Mucosa of gallbladder (tissue), 1 donor: ENCODE measurements at places on chromosomes 4 and X. TPM values are rescaled to one million over a fixed set of nuclear protein-coding genes. Genes with fewer than 3 reads are reported as not detected.

Gene CFAP47
- 0.17 TPM for total RNA-seq

Gene PWWP3B
- total RNA-seq, result 5.6 TPM

Gene KLHL34
- total RNA-seq, result 0.29 TPM

Gene PABPC1L2B
- not detected for total RNA-seq

Gene PCYT1B
- total RNA-seq, result 0.32 TPM

Gene SMARCA1
- total RNA-seq, result 28.8 TPM

Gene TRIM75
- not detected for total RNA-seq

Gene SOWAHB
- total RNA-seq, result 11.7 TPM

GRCh38 chr4:122537388-122538135, 81.0 kb upstream of the IL2 start:
- DNase-seq, result no peak

DNA sequence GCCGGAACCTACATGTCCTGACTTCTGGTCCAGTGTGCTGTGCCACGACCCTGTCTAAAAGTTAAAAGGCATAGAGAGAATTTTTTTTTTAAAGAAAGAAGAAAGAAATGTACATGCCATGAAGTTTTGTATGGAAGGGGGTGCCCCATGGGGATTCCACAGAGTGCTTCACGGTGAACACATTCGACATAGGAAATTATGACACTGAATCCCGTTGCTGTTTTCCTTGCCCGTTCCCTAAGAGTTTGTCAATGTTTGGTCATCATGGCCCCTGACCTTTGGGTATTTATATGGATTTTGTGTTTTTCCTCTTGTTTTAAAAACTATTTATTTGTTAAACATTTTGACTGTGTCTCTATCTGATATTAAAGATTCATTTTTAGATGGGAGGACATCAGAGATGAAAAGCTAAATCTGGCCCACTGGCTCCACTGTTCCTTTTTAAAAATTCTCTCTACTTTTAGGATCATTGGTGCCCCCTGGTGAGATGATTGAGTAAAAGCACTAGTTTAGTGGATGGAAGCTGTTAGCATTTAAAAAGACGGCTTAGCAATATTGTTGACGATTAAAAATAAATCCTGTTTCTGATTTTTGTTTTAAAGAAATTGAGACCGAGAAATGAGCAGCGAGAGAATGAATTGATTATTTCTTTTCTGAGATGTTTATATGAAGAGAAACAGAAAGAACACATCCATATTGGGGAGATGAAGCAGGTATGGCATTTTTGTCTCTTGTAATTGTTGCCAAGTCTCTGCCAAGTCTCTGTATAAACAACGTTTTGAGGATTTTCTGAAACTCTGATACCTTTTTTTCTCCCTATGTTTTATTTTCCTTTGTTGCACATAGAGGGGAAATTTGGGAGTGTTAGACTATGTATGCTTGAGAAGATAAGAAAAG, 75.0 kb downstream of the PTTG2 start:
- peak; percentile 68 for DNase-seq

GRCh38 chr4:18113710-18114331, 92.3 kb upstream of the LCORL start:
- no peak for DNase-seq

DNA sequence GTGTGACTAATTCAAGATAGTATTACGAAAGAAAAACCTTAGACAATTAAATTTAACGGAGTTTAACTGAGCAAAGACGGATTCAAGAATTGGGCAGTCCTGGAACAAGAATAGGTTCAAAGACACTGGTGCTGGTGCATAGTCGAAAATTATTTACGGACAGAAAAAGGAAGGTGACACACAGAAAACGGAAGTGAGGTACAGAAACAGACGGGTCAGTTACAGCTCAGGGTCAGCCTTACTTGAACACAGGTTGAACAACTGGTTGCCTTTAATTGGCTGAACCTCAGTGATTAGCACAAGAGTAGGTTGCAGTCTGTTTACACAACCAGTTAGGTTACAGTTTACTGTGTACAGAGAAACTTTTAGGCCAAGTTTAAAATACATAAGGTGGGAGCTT, 31.5 kb downstream of the KLHL8 start:
- no peak for DNase-seq

GRCh38 chr4:150501983-150502382, 80.0 kb upstream of the MAB21L2 start:
- no peak for DNase-seq

DNA sequence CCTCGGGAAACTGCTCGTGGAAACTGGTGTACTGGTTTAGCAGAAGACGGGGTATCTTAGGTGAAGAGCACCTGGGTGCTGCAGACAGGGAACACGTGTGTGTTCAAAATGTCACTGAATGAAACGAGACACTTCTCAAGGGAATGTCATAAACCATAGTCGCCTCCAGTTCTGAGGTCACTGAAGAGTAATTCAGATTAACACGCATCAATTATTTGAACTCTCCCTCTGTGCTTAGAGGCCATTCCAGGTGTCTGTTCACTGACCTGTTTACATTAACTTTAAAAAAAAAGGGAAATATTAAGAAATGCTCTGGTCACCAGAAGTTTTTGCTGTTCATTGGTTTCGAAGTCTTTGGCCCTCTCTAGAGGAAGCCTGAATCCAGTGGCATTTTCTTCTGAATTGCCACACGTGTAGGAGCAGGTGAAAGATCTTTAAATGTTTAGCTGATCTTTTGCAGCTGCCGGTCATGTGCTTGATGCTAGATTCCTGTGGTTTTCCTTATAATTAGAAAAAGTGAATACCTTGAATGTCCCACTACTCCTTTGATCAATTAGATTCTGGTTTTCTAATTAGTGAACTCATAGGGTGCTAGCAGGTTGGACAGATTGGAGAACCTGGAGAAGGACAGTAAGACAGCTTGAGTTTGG, 330.5 kb downstream of the ARHGAP10 start:
- DNase-seq, result no peak

DNA sequence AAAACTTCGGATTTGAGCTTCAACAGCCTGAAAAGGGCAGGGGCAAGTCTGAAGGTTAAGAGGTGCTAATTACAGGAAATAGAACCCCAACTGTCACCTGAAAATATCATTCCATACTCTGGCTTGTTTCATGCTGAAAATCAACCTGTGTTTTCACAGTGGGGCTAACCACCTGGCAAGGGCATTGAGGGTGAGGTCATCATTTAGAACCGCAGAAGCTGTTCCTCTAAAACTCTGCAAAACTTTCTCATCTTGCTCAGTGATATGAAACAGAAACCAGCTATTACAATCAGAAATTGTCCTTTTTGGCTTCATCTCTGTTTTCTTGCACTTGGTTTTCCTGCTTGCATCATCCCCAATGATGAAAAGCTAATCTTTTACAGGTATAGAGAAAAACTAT, 247.6 kb downstream of the DCLK2 start:
- no peak for DNase-seq

- DNase-seq, result no peak
Measured at GRCh38 chrX:45851434-45851991, 650.8 kb upstream of the DIPK2B start.

DNA sequence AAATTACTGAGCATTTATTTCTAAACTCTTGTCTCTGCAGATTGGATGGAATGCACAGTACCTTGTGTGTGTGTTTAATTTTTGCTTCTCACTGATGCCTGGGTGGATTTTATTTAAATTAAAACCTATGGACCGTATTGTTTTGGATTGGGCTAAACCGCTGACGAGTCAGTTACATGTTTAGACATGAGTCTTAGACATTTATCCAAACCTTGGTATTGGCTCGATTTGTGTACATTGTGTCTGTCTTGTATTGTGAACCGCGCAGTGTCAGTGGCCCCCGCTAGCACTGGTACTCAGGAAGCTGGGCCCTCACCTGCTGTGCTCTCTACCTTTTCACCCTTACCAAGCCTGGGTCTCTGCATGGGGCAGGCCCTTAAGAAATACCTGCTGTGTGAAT, 40.8 kb upstream of the TADA2B start:
- DNase-seq, result no peak

GRCh38 chr4:45120163-45120562, 393.8 kb upstream of the GNPDA2 start:
- DNase-seq, result no peak

- DNase-seq, result no peak
Measured at GRCh38 chr4:26431461-26432180, 58.7 kb downstream of the CCKAR start.

DNA sequence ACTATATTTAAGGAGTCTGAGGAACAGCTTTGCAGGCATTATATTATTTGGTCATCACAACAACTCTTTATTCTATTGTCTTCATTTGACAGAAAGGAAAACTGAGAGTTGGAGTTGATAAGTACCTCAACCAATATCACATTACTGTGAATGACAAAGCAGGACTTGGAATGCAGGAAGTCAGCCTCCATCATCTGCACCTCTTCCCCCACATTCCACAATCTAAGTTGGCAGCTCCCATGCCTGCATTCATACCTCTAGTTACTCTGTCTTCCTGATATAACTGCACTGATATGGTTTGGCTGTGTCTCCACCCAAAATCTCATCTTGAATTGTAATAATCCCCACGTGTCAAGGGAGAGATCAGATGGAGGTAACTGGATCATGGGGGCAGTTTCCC, 356.7 kb downstream of the GALNTL6 start:
- DNase-seq, result no peak
